ENCODE measurements at places on chromosomes 5 and 9.
A peak's percentile ranks its signal among the peaks of the same experiment; 100 is the strongest.

GRCh38 chr9:89679581-89679980, 74.8 kb downstream of the GADD45G start:
- no peak for DNase-seq

DNA sequence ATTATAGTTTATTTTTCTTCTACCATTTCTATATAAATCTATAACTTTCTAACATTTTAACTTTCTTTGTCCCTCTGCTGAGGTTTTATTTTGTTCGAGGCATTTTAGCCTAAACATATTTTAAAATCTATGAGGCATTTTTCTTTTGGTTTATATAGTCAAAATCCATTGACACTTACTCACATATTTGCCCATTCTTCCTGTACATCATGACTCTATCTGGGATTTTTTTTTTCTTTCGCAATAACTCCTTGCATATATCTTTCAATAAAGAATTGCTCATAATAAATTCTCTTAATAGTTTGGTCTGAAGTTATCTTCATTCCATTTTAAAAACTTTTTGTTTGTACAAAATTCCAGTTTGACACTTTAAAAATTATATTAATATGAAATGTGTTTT, 632.3 kb downstream of the TLE4 start:
- DNase-seq, result no peak

- peak; percentile 52 for DNase-seq
Measured at GRCh38 chr9:101711330-101711941, 27.0 kb downstream of the GRIN3A start.

DNA sequence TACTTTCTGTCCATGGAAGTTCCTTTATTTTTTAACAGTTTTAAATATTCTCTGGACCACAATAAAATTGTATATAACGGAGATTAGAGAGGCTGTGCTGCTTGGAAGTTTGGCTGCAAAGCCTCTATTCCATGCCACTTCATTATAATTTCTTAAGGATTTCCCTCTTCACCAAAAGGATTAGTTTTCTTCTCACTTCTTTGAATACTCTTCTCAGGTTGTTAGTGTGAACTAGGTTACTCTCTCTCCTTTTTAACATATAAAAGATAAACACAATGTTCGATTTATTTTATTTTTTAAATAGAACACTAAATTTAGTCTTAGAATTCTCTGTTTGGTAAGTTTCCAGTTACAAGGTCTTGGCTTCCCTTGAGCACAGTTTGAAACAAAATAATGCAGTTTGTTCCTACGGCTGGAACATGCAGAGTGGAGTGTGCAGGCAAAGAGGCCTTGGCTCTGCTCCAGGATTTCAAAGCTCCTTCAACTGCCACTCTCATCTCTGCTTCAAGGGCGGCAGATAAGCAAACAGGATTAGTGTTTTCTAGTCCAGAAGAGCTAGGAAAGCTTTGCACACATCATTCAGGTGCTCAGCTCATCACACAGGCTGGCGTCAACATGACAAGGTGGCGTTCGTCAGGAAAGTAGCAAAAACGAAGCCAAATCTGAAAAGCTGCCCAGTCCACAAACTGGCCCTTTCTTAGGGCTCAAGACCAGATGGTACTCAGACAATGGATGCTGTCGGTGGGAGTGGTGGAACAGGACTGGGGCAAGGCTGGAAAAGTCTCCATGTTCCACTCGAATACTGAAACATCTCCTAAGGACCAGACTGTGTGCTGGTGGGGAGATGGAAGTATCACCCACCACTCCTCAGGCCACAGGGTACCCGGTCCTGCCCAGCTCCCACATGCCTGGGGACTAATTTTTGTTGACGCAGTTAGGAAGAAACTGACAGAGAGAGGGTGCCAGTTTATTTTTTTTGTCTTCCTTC, 286.6 kb downstream of the CRB2 start:
- DNase-seq, result no peak

GRCh38 chr5:121968910-121969607, 7.3 kb downstream of the SRFBP1 start:
- no peak for DNase-seq

DNA sequence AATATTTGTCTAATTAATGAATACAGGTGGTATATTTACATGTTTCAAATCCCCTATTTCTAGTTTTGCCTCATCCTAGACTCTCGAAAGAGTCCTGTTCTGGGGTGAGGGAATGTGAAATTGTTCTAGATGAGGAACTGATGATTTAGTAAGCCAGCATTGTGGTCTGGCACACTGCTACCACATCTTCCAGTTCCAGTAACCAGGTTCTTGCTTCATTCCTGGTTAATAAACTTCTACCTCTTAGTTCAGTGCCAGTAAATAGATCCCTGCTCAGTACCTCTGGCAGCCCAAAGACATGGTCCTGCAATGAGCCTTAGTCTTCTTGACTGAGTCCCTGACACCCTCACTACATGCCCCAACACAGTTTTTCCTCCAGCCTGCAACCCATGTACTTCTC, 207.7 kb downstream of the SREK1 start:
- no peak for DNase-seq

DNA sequence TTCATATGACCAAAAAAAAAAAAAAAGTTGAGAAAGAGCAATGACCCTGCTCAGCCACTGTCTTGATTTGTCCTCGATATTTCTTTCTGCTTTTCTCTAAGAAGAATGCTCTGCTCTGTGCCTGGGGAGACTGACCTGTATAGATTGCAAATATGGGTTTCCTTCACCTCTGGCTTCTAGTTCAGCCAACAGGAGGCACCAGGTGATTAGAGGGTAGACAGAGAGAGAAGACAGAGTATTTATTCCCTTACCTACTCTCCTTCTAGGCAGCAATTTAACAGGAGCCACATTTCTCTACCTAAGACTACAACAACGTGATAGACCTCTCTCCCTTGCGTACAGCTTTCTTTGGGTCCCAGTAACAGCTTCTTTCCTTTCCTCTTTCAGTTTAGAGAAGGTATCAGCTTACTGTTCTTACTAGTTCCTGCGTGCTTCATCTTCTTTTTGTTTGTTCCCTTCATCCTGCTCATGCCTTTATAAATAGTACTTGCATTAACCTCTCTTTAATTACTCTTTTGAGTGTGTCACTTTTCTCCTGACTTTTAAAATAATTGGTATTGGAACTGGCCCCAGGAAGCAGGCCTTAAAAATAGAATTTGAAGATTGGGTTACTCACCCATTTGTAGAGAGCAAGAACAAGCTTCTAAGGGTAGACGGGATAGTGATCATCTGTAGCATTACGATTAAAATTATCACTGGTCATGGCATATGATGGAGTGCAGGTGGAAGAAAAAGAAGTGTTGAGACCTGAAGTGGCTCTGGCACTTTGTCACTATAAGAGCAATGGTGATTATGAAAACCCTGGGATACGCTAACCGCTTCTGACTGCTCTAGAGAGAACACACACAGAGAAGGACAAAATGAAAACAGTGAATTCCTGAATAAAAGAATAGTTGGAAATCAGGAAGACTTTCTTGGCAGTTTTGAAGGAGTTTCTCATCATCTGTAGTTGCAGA, 161.2 kb upstream of the FSTL4 start:
- DNase-seq, result no peak

DNA sequence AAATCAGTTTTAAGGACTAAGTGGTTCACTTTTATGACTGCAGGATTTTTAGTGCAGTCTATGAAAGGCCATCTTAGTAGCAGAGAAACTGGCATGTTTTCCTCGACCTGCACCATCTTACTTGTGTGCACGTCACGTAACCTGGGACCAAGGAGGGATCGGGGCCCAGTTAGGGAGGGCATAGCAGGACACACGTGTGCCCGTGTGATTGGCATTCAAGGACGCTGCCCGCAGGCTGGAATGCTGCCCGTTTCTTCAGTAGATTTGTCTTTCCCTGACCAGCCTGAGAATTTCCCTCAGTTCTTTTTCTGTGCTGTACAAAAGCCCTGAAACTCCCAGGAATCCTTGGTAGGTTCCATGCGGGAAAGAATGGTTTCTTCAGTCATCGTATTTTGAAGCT, 196.3 kb downstream of the TRIO start:
- no peak for DNase-seq

DNA sequence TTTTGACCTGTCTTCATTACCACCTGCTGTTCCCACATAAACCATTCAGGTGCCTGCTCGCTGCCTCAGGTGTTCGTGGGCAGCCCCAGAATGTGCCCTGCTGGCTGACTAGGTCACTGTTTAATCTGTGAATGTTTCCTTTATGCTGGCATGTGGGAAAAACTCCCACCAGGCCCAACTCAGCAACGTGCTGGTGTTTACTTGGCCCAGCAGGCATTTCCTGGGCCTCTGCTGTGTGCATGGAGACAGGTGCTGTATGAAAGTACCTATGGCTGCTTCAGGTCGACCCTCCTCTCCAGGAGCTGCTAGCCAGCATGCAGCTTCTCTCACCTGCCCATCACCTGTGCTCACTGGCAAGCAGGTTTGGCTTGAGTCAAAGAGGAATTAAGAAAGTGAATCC, 65.8 kb downstream of the RAD23B start:
- DNase-seq, result no peak

DNA sequence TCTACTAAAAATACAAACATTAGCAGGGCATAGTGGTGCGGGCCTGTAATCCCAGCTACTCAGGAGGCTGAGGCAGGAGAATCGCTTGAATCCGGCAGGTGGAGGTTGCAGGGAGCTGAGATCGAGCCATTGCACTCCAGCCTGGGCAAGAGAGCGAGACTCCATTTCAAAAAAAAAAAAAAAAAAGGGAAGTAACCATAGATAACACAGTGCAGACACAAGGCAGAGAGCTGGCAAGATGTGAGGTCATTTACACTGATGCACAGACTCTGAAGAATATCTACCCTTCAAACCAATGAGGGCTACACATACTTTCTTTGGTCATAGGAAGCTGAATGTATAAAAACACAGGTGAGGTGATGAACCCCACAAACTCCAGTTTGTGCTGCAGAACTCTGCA, 131.9 kb downstream of the DCP2 start:
- no peak for DNase-seq

DNA sequence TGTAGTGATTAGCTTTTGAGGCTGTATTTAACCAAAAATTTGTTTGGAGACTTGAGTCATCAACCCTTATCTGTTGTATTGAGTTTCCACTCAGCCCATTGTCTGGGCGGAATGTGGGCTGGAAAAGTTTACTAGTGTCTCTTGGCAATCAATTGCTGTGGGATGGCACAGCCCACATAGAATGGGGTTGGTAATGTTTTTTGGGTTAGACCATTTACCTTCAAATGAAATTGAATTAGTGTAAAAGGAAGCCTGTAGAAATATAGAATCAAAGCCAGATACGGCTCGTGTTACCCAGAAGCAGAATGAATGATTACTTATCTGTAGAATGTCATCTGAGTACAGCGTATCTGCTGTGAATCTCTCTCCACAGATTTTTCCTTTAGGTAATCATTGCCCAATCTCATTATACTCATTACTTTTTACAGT, 142.9 kb downstream of the AOPEP start:
- DNase-seq, result peak; percentile 55

GRCh38 chr9:127912882-127913281, 4.0 kb downstream of the ST6GALNAC4 start:
- no peak for DNase-seq

GRCh38 chr5:39238366-39239105, 19.2 kb upstream of the FYB1 start:
- DNase-seq, result no peak

Data from activated CD8-positive, alpha-beta T cell treated with anti-CD3 and anti-CD28 coated beads for 36 hours (primary cell).